ENCODE measurements at places on chromosomes 2 and 18. TPM values are rescaled to one million over a fixed set of nuclear protein-coding genes. Genes with fewer than 3 reads are reported as not detected.

MEIS1 gene
- total RNA-seq: 54.7 TPM

TPO gene
- total RNA-seq: 0.21 TPM

POTEJ gene
- not detected for total RNA-seq

CYB5A gene
- total RNA-seq: 458 TPM

DSC2 gene
- total RNA-seq: 17.6 TPM

SERPINB11 gene
- 0.77 TPM for total RNA-seq

GKN1 gene
- total RNA-seq: not detected

MLPH gene
- 394 TPM for total RNA-seq

GBX2 gene
- not detected for total RNA-seq

FSHR gene
- not detected for total RNA-seq

GKN2 gene
- 53.3 TPM for total RNA-seq

DNA sequence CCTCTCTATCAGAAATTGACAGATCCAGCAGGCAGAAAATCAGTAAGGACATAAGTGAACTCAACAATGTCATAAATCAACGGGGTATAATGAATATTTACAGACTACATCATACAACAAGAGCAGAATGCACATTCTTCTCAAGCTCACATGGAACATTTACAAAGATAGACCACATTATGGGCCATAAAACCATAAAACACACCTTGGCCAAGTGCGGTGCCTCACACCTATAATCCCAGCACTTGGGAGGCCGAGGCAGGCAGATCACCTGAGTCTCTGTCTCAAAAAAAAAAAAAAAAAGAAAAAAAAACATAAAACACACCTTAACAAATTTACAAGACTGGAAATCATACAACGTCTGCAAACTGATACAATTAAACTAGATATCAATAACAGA, 36.7 kb downstream of the FBXO15 start:
- DNase-seq: no peak

GRCh38 chr18:5431836-5432575, 111.8 kb downstream of the EPB41L3 start:
- no peak for DNase-seq

DNA sequence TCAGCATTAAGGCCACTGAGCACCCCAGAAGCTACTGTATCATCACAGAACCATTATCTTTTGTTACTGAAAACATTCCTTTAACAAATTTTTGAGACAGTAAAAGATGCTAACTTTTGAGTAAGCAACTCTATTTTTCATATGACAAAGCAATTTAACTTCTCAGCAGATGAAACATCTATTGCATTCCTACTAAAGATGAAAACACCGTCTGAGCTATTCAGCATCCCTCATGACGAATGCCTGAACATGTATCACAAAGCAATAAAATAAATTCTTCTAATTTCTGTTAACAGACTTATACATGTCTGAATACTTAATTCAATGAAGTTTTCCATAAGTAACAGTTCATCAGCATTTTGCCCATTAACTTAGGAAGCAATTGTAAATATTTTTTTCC, 23.9 kb downstream of the CHN1 start:
- DNase-seq: no peak

- no peak for DNase-seq
Measured at GRCh38 chr2:216596236-216596979, 36.8 kb upstream of the IGFBP2 start.

GRCh38 chr2:98738304-98738703, 7.4 kb upstream of the MGAT4A start:
- DNase-seq: no peak

GRCh38 chr2:207257251-207258250, 91.8 kb upstream of the KLF7 start:
- DNase-seq: no peak

DNA sequence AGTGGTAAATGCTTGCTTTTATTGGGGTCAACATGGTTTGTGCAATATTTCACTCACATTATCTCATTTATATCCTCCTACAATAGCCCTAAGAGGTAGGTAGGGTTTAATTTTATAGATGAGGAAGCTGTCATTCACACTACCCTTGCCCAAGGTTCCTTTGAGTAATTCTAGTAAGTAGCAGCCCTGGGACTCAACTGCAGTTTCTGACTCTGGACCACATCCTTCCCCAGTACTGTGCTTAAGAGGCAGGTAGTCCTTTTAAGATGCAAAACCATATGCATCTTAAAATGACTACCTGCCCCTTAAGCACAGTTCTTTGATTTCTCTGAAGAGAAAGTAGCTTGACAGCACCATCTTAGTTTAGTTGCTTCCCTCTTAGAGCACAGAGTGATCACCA, 15.7 kb upstream of the NT5C1B start:
- no peak for DNase-seq

GRCh38 chr2:104733226-104733943, 120.5 kb upstream of the POU3F3 start:
- no peak for DNase-seq

DNA sequence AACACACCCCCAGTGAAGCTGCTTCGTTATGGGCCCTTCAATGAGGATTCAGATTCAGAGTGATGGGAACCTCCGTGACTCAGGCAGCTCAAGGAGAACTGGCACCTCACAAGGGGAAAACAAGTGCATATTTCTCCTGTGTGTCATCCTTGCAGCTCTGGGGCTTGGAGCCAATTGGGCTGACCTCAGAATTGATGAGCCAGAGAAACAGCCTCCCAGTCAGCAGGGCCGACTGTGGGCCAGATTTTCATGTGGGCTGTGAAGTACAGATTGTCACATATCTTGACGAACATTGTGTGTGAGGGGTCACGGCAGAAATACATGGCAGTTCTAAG, 189.6 kb upstream of the SP5 start:
- DNase-seq: peak; percentile 48

- DNase-seq: no peak
Measured at GRCh38 chr18:58699551-58699950, 28.3 kb downstream of the MALT1 start.

GRCh38 chr18:79058007-79058406, 11.2 kb upstream of the ATP9B start:
- no peak for DNase-seq

DNA sequence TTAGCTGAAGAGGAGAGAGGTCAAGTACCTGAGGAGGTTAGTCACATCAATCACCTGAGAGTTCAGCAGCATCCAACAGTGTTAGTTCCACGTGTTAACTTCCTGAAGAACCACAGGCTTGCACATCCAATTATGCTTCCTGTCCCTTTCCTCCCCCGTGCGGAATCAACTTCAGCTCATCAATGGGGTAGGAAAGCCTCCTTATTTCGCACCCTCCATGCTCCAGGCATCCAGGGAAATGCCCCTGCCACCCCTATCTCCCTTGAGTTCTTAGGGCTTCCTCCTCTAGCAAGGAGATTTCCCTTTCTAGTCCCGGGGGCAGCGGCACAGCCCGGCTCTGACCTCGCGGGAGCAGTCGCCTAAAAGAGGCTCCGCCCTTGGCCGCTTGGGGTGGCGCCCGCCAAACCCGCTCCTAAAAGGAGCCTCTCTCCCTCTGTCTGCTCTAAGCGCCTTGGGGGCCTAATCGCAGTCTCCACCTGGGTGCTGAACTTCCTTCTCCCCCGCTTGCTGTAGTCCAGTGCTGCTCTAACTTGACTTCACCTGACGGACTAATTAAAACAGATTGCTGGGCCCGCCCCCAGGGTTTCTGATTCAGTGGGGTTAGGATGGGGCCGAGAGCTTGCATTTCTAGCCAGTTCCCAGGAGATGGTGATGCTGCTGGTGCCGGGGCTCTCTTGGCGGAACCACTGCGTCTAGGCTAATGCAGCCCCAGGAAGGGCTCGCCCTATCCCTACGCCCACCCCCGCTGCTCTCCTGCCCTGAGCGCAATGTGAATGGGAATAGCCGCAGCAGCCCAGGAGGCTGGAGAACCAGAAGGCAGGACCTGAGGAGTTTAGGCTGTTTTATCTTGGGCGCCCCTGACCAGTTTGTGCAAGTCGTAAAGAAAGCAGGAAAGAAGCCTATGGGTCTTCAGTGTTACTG, 3.4 kb upstream of the TET3 start:
- DNase-seq: peak; percentile 76

- DNase-seq: peak; percentile 39
Measured at GRCh38 chr2:239726631-239727181, 298.4 kb downstream of the NDUFA10 start.

DNA sequence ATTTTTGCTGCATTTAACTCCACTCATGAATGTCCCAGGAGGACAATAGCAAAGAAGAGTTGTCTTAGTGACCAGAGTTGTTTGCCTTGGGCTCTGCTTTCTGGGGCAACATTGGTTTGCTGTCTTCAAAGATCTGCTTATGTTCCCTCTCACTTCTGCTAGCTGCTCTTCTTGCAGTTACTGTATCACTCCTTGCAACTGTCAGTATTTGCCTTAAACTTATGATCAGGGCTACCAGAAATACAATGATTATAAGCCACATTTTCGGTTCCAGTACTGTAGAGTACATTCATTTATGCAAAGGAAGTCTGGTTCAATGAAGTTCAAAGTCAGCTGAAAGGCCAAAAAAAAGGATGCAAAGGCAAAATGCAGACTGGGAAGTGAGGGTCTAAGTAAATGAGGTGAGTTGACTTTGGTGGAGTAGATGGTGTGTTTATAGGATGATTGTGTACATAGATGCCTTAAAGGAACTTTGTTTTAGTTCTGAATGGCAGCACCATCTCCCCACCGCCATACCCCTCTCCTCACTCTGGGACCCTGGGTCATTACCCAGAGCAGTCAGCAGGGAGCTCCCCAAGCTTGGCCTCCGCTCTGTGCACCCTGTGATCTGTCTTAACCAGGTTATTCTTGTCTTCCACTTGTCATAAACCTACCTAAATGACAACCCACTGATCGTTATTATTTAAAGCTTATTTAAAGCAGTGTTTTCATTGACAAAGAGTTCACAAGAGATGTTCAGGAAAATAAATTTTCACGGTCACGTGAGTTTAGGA, 236.0 kb downstream of the DOK6 start:
- no peak for DNase-seq

- no peak for DNase-seq
Measured at GRCh38 chr2:157471078-157471477, 27.2 kb upstream of the CYTIP start.

GRCh38 chr2:234677758-234678538, 181.1 kb upstream of the ARL4C start:
- no peak for DNase-seq

DNA sequence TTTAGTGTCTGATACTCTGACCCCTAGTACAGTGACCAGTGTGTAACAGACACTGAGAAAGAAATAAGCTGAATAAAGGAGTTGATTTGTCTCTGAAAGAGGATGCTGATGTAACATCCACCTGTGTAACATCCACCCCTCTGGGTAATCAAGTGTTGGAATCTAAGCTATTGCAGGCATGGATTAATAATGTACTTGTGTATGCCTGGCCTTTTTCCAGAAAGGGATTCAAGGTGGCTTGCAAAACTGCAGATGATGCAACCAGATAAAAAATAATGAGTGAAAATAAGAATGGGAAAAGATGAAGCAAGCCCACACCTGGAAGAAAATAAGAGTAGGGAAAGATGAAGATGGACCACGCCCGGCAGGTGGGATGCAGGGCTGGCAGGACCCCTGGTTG, 48.2 kb upstream of the FOXI3 start:
- no peak for DNase-seq

DNA sequence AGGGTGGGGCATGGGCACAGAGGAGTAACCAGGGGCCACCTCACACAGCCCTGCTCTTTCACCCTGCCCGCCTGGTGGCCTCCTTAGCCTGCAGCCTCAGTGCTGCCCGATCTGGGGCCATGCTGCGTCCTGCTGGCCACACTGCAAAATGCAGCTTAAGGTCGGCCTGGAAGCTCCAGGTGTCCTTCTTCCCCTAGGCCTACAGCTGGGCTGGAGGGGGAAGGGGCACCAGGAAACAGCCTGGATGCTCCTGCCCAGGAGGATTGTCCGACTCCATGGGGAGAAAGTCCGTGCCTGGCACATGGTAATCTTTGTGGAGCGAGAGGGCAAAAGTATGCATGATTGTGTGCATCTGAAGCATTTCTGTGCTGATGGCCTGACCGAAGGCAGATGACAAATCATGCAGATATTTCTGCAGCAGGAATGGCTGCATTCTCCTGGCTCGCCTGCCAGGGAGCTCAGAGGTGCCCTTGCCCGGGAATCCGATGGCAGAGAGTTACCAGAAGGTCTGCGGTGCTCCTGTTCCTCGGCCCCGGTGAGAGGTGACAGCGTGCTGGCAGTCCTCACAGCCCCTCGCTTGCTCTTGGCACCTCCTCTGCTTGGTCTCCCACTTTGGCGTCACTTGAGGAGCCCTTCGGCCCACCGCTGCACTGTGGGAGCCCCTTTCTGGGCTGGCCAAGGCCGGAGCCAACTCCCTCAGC, 12.8 kb upstream of the ALPP start:
- no peak for DNase-seq

DNA sequence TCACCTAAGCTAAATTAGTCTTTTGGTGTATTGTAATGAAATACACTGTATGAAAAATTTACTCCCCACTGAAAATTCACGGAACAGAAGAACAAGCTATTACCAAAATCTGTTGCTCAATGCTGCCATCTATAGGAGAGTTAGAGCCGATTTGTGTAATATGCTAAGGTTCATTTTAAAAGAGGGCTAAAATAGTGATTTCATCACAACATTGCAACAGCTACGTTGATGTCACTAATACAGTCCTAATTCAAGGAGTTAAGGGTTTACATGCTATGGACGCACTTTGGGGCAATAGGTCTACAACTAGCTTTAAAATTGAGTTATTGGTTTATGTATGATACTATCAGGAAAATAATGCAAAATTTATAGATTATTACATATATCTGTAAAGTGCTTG, 3.0 kb upstream of the IRS1 start:
- no peak for DNase-seq

DNA sequence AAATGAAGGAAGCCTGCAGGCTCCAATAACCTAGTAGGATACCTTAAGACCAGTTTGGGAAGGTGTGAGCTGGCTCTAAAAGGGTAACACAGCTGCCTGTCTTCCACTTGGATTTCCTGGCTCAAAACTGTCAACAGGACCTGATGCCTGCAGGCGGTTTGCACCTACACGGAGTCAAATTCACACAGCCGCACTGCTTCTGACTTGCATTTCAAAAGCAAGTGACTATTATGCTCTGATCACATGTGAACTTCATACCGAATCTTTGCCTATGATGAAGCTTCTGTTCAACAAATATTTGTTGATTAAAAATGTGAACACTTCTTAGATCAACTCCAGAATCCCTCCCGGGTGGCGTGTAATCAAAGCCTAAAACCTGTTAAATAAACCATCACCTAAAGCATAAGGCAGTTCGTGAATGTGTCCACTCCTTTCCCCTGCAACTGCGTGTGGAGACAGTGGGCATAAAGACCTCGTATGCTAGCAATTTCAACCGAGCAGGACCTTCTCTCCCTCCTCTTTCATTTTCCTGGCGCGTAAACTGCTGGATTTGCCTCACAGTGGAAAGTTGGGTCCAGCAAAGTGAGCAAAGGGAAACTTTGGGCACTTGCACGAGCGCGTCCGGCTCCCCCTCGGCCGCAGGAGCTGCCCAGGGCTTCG, 784 bp downstream of the CRACDL start:
- no peak for DNase-seq

DNA sequence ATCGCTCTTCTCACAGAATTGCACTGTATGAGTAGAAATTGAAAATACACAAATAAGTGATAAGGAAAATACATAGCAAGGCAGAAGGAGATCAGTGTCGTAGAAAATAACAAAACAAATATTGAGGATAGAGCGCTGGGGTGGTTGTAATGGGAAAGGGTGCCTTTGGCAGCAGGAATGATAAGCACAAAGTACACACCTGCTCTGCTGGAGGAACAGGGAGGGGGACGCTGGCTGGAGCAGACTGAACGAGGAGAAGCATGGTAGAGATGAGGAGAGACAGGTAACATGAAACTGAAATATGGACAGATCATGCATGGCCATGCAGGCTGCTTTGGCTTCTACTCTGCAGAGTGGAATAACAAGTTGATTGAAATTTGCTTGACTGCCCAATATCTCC, 181.2 kb upstream of the FSHR start:
- no peak for DNase-seq

- DNase-seq: no peak
Measured at GRCh38 chr18:39724652-39725051, 2159.1 kb upstream of the CELF4 start.

Data from lower lobe of right lung (tissue), 2 donors.